ENCODE measurements at places on chromosomes 3 and 15.

DNA sequence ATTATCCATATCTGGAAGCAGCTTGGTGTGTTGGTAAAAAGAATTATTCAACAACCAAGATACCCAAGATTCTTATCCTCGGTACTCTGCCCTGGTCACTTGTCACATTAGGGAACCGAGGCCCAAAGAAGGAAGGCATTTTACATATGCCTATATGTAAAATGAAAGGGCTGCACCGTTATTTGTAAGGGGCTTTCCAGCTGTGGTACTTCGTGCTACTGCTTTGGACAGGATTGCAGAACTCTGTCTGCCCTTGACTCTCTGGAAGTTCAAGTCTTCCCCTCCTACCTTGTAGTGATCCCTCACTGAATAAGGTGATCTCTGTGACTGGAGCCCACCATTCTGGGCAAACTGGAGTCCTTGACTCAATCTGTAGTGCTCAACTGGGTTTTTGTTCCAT, 198.9 kb upstream of the TOPAZ1 start:
- no peak for DNase-seq

DNA sequence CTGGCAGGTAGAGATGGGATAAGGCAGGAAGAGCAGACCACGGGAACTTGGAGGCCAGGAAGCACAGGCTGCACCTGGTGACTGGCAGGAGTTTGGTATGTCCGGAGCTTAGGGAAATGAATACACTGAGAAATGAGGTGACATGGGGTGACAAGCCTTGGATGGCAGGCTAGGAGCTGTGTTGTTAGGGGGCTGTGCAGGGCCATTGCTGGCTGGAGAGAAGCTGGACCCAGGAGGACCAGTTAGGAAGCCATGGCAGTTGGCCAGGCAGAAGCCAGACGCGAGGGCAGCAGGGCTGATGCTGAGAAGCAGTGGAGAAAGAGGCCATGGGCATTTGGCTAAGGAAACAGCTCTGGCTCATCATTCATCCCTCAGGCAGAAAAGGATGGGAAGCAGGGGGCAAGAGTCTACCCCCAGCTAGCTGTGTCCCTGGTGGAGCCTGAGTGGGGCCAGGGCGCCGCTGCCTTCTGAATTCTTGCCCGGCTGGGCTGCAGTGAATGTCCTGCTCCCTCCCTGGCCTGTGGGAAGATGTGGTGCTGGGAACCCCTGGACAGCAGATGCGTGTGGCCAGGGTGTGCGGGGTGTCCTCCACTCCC, 255.8 kb downstream of the FAM43A start:
- no peak for DNase-seq

GRCh38 chr3:35894735-35895134, 255.4 kb downstream of the ARPP21 start:
- no peak for DNase-seq

- no peak for DNase-seq
Measured at GRCh38 chr3:76372497-76372896, 587.1 kb upstream of the ZNF717 start.

- no peak for DNase-seq
Measured at GRCh38 chr15:88272421-88272820, 15.9 kb upstream of the NTRK3 start.

DNA sequence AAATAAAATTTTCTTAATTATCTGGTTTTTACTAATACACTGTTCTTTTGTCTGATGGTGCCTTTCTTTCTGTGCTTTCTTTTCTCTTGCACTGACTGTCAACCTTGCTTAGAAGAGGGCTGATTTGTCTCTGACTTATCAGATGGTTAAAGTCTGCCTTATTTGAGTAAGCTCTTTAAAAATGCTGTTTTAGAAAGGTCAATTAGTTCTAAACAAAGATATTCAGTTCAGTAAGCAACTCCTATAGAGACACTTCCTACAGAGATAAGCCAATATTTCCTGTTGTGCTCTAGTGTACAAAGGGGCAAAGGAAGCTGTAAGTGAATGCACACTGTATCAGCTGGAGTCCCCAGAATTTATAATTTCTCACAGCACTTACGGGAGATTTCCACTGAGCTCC, 153.4 kb upstream of the TSPAN3 start:
- no peak for DNase-seq

DNA sequence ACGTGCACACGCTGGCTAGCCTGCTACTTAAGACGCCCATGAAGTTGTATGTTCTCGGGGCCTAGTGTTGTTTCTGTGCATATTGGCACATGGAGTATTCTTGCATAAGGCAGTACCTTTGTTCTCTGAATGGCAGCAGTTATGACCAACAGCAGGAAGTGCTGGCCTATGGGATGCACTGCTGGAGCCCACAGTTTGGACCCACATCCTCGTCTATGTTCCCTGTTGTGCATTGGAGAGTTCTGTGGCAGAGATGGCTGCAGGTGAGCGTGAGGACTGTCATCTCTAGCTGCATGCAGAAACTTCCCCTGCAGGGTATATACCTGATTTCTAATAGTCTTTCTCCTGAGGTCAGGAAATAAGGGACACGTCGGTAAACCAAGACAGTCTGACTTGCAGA, 81.8 kb downstream of the CHRNA7 start:
- no peak for DNase-seq

DNA sequence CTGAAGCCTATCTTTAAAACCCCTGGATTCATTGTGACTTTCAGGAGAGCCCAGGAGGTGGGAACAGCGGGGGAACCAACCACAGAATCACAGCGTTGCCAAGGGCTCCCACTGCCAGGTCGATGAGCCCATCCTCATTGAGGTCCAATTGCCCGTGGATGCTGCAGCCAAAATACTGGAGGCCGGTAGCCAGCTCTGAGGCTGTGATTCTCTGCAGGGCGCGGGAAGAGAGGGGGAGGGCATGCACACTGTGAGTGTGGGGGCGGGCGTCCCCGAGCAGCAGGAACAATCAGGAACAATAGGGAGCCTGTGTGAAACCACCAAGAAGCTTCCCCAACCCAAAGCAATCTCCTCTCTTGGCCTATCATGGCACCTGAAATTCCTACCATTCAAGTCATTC, 53.4 kb downstream of the FEM1B start:
- no peak for DNase-seq

DNA sequence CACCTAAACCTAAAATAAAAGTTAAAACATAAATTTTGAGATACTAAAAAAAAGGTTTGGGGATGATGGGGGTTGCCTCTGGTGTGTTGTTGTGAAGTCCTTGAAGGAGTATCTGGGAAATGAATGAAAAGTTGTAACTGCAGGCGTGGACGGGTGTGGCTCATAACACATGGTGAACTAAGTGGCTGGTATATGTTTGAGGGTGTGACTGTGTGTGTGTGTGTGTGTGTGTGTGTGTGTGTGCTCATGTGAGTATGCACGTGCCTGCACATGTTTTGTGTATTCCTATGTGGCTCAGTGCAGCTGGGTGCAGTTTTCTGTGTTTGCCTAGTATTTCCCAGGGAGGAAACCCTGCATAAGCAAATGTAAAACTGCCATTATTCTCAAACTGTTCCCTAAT, 229.9 kb upstream of the TRIM42 start:
- no peak for DNase-seq

Measured in CD4-positive, alpha-beta T cell treated with Interleukin-12 subunit alpha and Interleukin-12 subunit beta, for 1 hour (primary cell).